Bone marrow (tissue), 2 donors: ENCODE measurements at places on chromosomes 7 and 10.
A peak's percentile ranks its signal among the peaks of the same experiment; 100 is the strongest.

GRCh38 chr10:13458687-13459012 is 70.2 kb downstream of the BEND7 start:
- DNase-seq: no peak

DNA sequence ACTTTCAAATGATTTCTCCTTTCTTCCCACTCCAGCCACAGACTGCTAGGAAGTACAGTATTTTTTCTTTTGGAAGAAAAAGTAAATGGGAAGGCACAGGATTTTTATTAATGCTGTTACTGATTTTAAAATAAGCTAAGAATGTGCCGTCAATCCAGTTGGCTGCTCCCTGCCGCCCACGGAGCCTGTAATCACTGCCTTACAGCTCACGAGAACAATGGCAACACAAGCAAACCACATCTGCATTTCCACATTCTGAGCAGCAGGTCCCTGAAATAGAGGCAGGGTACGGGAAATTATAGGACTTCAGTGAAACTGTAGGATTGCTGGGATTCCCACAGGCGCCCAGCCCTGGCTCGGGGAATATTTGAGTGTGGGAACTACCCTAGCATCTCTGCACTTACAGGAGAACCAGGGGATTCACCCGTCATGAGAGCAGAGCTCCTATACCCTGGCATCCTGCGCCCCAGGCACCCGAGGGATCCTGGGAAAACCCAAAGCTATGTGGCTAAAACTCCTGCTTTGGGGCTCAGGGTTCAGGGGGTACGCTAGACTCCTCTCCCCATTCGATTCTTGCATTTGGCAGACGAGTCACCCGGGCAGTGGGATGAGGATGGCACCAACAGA is 72.9 kb upstream of the TNS3 start:
- no peak for DNase-seq

DNA sequence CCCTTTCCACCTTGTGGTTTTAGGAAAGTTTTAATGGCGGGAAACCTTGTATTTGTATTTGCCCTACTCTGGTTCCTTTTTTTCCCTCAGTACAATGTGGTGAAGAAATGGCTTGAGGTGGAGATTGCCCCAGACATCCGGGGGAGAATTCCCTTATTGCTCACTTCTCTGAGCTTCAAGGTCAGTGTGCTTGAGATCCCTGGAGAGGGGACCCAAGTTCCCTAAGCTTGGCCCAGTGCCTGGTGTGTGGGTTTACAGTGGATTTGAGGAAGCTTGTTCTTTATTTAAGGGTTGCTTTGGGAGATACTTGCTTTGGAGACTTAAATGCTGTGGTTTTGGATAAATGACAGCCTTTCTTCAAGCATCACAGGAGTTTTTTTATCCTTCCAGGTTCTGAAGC is 18.3 kb downstream of the CALHM2 start:
- DNase-seq: no peak

- DNase-seq: no peak
Observed at GRCh38 chr10:132762267-132762666, 23.7 kb downstream of the NKX6-2 start.

DNA sequence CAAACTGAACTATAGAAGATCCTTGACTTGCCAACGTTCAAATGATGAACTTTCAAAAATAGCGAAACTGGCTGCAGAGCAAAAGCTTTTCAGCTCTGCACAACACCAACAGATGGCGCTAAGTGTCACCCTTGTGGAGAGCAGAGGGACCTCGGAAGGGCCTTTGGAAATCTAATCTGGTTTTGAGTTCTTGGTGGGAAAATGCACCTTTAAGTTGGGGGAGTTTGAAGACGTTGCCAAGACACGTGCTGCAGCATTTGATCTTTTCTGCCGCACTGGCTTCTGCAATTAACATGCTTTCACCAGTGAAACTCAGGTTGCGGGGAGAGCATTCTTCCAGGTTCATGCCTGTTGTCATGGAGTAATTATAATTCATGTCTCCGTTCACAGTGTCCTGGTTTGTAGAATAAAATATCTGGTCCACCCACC is 26.3 kb upstream of the WDR11 start:
- no peak for DNase-seq

DNA sequence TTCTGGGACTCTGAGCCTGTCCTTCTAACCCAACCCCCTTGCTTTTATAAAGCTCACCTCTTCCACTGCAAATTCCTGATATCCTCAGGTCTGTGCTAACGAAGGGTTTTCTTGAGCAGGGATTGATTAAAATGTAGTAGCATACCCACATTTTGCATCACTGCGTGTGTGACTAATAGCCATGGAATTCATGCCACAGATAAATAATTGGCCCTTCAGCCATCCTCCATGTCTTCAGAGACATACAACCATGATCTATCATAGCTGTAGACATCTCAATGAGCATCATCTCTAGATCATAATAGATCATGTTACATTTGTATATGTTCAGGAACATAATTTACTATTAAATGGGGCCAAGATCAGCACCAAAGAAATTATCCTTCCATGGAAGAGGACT is 990.3 kb downstream of the KCNMA1 start:
- DNase-seq: no peak

- DNase-seq: no peak
Observed at GRCh38 chr10:25865267-25865666, 68.8 kb upstream of the MYO3A start.

- DNase-seq: no peak
Observed at GRCh38 chr10:49270565-49270964, 28.4 kb upstream of the C10orf71 start.

- DNase-seq: no peak
Observed at GRCh38 chr10:78255214-78255613, 221.6 kb downstream of the RPS24 start.

DNA sequence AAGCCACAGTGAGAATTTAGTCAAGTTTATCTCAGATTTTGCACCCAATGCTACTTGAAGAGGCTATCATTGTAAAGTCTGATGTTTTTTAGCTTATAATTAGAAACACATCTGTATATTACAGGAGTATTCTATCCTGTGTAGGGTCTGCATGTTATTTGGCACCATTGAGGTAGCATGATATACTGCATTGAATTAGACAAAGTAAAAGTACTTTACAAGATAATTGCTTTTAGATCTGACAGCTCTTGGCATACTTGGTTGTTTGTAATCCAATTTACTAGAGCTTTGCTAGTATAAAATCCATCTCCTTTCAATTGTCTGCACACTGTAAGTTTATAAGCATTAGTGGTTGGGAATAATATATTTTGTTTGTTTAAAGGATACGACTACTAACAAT is 714.3 kb downstream of the ANKRD7 start:
- DNase-seq: no peak

GRCh38 chr10:48760983-48761382 is 76.3 kb downstream of the WDFY4 start:
- DNase-seq: no peak

DNA sequence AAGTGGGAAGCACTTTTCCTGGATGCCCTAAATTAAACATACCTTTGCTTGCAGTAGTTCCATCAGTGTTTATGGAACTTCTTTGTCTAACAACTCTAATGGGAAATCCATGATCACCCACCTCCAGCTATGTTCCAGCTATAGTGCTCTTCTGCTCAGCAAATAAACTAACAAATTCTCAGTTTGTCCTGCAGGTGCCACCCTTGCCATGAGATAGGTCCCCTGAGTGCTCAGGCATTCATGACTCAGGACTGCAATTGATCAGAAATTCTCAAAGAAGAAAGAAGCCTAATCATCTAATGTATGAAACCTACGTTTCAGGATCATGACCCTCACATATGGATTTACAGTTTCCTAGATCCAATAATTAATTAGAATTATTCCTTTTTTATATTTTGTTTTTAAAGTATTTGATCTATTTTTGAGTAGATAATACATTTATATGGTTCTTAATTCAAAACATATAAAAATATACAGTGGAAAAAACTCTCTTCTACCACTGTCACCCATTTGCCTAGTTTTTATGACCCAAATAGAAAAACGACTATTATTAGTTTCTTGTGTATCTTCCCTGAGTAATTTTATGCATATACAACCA is 48.7 kb upstream of the DYNC1I1 start:
- DNase-seq: no peak

DNA sequence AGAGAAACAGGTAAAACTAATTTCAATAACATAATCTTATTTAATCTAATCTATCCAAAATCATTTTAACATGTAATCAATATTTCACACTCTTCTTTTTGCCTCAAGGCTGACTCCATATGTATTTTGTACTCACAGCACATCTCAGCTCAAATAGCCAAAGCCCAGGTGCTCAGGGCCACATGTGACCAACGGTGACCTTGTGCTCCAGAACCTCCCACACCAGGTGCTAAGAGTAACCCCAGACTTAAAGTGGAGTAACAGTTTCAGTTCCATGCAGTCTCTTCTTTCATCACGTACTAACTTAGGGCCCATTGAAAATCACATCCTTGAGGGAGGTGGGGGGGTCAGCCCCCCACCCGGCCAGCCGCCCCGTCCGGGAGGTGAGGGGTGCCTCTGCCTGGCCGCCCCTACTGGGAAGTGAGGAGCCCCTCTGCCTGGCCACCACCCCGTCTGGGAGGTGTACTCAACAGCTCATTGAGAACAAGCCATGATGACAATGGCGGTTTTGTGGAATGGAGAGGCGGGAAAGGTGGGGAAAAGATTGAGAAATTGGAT is 47.3 kb downstream of the NCAPG2 start:
- no peak for DNase-seq

DNA sequence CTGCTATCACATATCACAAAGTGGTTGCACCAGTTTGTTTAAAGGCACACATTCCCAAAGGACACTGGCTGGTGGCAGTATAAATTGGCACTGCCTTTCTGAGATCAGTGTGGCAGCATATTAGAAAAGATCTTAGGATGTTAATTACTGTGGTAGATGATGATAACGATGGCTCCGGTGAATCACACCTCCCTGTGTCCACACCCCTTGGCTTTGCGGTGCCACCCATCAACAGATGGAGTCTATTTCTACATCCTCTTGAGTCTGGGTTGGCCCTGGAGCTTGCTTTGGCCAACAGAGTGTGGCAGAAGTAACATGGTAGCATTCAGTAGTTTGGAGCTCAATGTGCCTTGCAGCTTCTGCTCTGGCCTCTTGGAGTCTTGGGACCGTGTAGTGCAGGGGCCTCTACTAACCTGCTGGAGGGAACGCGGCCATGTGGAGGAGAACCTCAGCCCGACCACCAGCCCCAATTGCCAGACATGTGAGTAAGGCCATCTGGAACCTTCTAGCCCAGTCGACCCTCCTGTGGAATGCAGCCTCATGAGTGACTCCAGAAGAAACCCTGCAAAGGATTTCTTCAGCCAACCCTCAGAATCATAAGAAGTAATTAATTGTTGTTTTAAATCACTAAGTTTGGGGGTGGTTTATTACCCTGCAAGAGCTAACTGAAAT is 27.2 kb upstream of the PLEKHA1 start:
- DNase-seq: no peak

- no peak for DNase-seq
Observed at GRCh38 chr10:25306386-25306785, 131.6 kb downstream of the GPR158 start.

GRCh38 chr7:15561835-15562234 is at the start of gene AGMO:
Gene AGMO (minus strand): TSS chr7:15562015.
- DNase-seq: no peak

DNA sequence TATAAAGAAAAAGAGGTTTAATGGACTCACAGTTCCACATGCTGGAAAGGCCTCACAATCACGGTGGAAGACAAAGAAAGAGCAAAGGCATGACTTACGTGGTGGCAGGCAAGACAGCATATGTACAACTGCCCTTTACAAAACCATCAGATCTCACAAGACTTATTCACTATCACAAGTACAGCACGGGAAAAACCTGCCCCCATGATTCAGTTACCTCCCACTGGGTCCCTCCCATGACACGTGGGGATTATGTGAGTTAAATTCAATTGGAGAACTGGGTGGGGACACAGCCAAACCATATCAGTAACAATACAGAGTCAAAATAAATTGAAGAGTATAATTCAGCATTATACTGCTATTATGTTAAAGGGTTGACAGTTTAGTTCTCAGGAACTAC is 37.8 kb downstream of the RNLS start:
- DNase-seq: no peak

DNA sequence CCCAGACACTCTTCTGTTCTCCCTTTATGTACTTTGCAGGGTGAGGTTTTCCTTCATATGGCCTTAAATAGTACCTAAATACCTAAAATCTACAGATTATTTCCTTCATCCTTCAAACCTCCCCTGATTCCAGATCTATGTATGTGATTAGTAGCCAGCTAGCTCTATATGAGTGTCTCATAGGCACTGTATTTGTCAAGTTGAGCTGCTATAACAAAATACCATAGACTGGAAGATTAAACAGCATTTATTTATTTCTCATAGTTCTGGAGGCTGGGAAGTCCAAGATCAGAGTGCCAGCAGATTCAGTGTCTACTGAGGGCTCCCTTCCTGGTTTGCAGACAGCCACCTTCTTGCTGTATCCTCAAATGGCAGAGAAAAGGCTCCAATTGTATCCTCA is 60.6 kb upstream of the MSRB2 start:
- no peak for DNase-seq

GRCh38 chr7:56092789-56093531 is at the start of gene PHKG1:
Gene PHKG1 (minus strand): TSS chr7:56092952. CDS start chr7:56088941, 4,011 bp downstream.
- DNase-seq: no peak

DNA sequence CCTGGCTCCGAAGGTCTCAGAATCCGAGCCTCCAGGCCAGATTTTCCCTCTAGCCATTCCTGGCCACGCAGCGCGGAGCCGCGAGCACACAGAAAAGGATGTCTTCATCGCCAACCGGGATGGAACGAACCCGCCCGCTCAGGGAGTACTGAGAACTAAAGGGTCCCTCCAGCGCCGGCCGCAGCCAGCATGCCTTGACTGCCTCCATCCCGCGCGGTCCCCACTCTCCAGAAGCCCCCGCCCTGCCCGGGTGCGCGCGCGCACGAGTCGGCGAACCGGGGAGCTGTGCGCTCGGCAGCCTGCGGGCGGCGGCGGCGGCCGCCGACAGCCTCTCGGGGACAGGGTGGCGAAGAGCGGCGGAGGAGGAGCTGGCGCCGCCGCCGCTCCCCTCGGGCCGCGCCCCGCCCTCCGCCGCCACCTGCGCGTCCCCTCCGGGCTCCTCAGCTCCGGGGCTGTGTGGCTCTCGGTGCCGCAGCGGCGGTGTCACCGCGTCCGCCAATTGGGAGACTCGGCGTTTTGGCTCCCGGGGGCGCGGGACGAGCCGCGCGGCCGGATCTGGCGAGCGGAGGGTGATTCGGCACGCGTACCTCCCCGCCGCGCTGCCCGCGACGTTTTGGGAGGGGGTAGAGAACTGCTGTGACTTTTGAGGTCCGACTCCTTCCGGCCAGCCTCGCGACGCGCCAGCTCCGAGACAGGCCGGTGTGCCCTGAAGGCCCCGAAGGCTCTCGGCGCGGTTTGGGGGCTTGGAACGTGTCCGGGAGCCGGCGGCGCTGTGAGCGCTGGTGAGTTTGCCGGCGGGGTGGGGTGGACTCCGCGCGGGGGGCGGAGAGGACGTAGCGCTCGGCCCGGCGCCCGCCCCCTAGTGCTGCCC is 453 bp upstream of the GALNT17 start:
- DNase-seq: no peak

GRCh38 chr7:31079126-31079823 is 27.2 kb downstream of the ADCYAP1R1 start:
- no peak for DNase-seq

- peak; percentile 8 for DNase-seq
Observed at GRCh38 chr7:7719236-7719635, 829 bp upstream of the RPA3 start.

GRCh38 chr10:132468216-132468615 is 69.4 kb upstream of the INPP5A start:
- DNase-seq: no peak
